Fibroblast of skin of back (primary cell): ENCODE measurements at places on chromosomes 5 and 9.

- no peak for DNase-seq
Measured at GRCh38 chr9:129458155-129458661, 162.7 kb downstream of the C9orf50 start.

GRCh38 chr9:128124873-128125579 lies 2.5 kb downstream of the PTGES2 start:
- peak; percentile 53 for DNase-seq

DNA sequence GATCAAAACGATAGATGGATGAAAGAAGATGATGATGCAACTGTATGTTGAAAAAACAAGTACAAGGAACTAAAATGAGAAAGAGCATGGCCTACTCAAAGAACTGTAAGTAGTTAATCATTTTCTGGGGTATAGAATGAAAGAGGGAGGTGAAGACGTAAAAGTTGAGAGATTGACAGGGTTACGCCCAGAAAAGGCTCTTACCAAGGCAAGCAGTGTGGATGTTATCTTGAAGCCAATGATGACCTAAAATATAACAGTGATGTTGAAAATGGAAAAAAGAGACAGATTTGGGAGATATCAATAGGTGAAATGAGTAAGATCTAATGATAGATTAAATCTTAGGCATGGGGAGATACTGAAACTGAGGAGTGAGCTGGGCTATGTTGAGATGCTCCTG lies 80.4 kb upstream of the GNAQ start:
- DNase-seq: no peak

- DNase-seq: peak; percentile 23
Measured at GRCh38 chr9:15370466-15371447, 51.9 kb upstream of the SNAPC3 start.

DNA sequence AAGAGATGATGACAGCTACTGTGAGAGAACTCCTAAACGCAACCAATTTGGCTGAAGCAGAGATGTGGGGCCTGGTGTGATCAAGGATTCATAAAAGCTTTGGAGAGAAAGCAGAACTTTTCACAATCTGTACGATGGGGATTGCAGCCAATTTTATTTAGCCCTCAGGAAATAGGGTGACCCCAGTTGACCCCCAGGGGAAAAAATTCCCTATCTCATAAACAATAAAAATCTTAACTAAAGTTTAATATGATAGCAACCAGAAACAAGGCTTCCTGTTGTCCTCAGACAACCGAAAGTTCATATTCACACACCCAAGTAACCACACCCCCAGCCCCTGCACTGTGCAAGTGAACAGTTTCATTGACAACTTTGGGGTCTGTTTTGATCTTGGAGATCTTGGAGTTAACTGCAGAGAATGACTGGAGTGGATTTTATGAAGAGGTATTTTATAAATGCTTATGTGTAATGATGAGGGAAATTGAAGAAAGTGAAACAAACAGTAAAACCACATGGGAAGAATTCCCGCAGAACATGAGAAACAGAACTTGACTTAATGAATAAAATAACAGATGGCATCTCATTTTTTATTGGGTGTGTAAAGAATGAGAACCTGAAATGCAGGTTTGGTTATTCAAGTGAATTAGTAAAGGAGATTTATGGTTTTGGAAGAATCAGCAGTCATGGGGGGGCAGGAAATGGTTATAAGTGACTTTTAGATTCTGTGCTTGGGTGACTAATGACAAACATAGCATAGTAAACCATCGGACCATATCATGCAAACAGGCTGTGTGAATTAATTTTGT lies 94.5 kb downstream of the PDE4D start:
- DNase-seq: peak; percentile 56

DNA sequence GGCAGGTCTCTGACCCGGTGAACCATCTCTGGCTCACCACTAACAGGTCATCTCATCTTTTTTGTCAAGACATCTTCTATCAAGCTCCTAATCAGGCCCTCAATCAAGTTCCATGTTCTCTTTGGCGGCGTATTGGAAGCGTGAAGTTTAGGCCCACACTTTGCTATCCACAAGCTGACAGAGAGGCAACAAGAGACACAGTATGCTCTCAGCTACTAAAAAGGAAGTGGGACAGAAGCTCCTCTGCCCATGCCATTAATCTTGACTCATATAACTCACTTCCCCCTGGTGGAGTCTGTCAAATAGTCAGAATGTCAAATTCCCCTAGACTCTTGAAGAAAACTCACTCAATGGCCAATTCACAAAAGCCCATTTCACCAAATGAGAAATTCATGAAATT lies 77.6 kb upstream of the TMC1 start:
- peak; percentile 59 for DNase-seq

DNA sequence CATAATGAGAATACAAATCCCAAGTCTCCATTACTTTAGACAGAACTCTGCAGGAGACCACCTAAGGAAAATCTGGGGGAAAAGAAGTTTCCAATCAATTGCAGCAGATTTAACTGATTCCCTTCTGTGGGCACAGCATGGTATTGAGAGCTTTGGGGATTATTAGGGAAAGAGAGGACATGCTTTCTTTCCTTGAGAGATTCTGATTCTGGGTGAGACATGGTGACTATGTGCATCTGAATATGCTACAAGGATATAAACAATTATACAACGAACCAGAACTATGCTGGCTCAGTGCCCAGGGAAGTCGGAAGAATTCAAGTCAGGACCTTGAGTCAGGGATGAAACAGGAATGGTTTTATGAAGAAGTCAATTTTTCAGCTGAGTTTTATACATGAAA lies 183.7 kb downstream of the PDE4D start:
- DNase-seq: peak; percentile 81

DNA sequence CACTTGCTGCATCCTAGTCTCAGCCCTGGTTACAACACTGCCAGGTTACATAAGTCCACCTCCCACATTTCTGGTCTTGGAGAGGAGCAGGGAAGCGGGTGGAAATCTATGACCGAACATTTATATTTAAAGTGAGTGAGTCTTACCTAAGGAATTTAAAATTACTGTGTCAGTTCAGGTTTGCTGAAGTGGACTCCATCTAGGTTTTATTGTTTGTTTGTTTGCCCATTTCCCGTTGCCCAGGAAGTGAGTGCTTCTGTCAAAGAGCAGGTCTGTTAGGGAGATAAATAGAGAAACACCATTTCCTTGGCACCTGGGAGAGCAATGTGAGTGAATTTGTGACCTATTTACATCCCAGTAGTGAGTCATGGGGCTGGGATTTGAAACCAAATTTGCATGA lies 179.5 kb downstream of the KIF4B start:
- no peak for DNase-seq
